Omental fat pad (tissue), 4 donors: ENCODE measurements at places on chromosomes 6 and 20. TPM values are rescaled to one million over a fixed set of nuclear protein-coding genes. Genes with fewer than 3 reads are reported as not detected.

Gene TCP11
- total RNA-seq: not detected

Gene FOXA2
- total RNA-seq: 0.19 TPM

Gene COL21A1
- 2.5 TPM for total RNA-seq

Gene UNC5CL
- total RNA-seq: 0.56 TPM

Gene ERVFRD-1
- total RNA-seq: 0.32 TPM

Gene OPRM1
- total RNA-seq: not detected

Gene PAK1IP1
- 18.4 TPM for total RNA-seq

Gene GPX5
- total RNA-seq: not detected

Gene MOCS1
- 59.3 TPM for total RNA-seq

Gene EPHA7
- total RNA-seq: 0.12 TPM

Gene HCRTR2
- total RNA-seq: not detected

Gene SLC35D3
- total RNA-seq: not detected

Gene SPEF1
- total RNA-seq: not detected

Gene LY6G5B
- total RNA-seq: 7.4 TPM

Gene ENPP3
- total RNA-seq: 0.94 TPM

Gene SLC32A1
- not detected for total RNA-seq

Gene MAS1
- total RNA-seq: not detected

Gene UNC93A
- not detected for total RNA-seq

Gene ARMC12
- 3.2 TPM for total RNA-seq

Gene KCNK5
- 3.5 TPM for total RNA-seq

Gene DNMT3B
- total RNA-seq: 0.24 TPM

Gene ZNF391
- 0.60 TPM for total RNA-seq

Gene SMLR1
- total RNA-seq: not detected

Gene PMEPA1
- total RNA-seq: 10.4 TPM

Gene NKAIN2
- total RNA-seq: not detected

Gene MDFI
- total RNA-seq: 24.3 TPM

Gene DOK5
- 1.9 TPM for total RNA-seq

Gene SASH1
- total RNA-seq: 151 TPM

Gene FNDC1
- 0.12 TPM for total RNA-seq
